ENCODE measurements at places on chromosomes 16 and 17.

DNA sequence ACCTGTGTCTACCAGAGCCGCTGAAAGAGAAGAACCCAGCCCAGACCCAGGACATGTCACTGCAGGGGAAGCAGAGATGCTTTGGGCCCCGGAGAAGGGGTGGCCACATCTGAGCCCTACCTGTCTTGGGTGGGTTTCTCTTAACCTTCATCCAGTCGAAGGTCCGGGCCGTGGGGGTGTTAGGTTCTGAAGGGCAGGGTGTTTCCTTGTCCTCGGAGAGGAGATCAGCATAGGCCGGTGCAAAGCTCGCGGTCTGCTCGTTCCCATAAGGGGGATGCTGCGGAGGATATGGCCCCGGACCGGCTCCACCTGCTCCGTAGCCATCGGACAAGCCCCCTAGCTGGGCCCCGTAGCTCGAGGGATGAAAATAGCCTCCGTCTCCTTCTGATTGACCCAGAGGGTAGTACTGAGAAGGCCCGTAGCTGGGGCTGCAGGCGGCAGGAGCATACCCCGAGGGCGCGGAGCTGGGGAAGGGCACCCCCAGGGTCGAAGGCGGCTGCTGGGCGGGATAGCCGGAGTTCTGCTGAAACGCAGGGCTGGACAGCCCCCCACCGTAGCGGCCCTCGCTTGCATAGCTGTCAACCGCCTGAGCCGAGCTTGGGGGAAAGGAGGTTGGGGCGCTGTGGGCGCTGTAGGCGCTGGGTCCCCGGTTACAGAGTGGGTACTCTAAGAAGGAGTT lies 464 bp downstream of the HOXB1 start:
- DNase-seq = no peak

GRCh38 chr17:42421507-42422338 lies 1.3 kb downstream of the CAVIN1 start:
- no peak for DNase-seq

GRCh38 chr17:47243737-47244598 lies 9.7 kb upstream of the ITGB3 start:
- DNase-seq = no peak

- no peak for DNase-seq
Measured at GRCh38 chr16:49681217-49681883, 174.6 kb downstream of the ZNF423 start.

- DNase-seq = no peak
Measured at GRCh38 chr17:80323982-80324381, 63.3 kb downstream of the RNF213 start.

- DNase-seq = no peak
Measured at GRCh38 chr16:24491731-24492130, 47.6 kb upstream of the RBBP6 start.

GRCh38 chr16:83541231-83541630 lies 266.5 kb upstream of the HSBP1 start:
- DNase-seq = no peak

- no peak for DNase-seq
Measured at GRCh38 chr16:68190736-68191510, 45.0 kb downstream of the ESRP2 start.

DNA sequence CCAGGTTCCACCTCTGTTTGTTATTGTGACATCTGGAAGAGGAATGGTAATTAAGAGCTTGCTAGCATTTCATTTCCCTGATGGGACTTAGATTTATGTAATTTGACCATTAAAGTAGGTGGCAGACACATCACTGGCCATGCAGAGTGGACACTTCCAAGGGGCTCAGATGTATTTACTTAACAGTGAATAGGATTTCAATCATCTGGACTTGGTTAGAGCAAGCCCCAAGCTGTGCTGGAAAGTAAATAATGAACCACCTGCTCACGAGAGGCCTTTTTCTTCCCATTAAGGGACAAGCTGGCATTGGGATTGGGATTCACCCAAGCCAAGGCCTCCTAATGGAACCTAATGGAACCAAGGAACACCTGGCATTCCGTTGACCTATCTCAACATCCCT lies 395.3 kb downstream of the HS3ST4 start:
- no peak for DNase-seq

DNA sequence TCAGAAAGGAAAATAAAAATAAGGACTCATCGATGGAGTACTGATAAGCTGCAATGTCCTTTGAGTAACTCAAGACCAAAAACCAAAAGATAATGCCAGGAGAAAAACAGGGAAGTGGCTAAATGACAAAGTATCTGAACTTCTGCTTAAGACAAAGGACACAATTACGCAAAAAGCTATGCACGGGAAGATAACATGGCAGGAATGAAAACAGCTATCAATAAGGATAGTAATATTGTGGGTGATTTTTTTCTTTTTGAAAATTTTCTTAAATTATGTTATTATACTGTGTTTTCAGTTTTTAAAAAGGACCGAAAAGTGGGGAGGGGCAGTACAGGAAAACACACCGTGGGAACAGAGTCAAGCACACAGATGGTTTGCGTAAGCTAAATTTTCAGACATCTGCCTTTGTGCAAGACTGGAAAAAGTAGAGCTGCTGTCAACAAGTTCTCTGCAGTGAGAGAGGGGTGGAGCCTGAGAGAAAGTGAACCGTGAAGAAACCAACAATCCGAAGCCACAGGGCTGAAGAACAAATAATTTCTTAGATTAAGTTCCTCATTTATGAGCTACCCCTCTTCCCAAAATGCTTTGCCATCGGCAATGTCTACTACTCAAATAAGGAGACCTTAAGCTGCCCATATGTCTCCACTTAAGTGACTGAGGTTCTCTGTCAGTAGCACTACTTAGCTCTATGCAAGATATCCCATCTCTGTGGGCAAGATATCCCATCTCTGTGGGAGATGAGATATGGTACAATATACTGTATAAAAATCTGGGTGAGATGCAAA lies 99.9 kb upstream of the CORO6 start:
- no peak for DNase-seq

- no peak for DNase-seq
Measured at GRCh38 chr16:25735645-25736044, 43.9 kb downstream of the HS3ST4 start.

- no peak for DNase-seq
Measured at GRCh38 chr17:67390006-67390645, 13.0 kb downstream of the PITPNC1 start.

DNA sequence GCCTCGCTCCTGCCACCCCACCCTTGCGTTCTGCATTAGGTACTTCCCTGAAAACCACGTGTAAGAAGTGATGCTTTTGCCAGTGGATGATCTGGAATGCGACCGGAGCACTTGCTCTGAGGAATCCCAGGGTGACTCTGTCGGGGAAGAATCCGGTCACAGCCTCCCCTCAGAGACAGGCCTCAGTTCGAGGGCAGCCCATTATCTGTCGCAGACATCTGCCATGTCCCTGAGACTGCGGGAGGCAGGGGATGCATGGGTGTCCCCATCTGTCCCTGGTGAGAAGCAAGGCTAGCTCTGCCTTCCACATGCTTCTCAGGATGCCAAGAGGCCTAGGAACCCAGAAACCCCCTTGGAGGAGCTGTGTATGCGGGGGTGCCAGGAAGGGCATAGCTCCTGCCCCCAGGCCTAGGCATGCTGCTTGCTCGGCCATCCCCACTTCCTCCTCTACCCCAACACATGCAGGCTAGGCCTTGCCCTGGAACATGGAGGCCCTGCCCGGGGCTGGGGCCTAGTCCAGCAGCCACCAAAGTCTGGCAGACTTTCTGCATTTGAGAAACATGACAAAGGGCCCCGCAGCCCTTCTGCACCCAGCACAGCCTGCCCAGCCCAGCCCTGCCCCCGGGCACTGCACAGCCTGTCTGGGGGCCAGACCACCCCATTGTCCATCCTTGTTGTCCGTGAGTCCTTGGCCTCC lies 20.5 kb downstream of the MNT start:
- DNase-seq = no peak

GRCh38 chr16:87576171-87576570 lies 26.1 kb upstream of the JPH3 start:
- no peak for DNase-seq

GRCh38 chr17:82961366-82962162 lies 117.8 kb upstream of the METRNL start:
- DNase-seq = no peak

Data from posterior cingulate gyrus (tissue), 11 donors.